ENCODE measurements at places on chromosomes 6 and 20.

DNA sequence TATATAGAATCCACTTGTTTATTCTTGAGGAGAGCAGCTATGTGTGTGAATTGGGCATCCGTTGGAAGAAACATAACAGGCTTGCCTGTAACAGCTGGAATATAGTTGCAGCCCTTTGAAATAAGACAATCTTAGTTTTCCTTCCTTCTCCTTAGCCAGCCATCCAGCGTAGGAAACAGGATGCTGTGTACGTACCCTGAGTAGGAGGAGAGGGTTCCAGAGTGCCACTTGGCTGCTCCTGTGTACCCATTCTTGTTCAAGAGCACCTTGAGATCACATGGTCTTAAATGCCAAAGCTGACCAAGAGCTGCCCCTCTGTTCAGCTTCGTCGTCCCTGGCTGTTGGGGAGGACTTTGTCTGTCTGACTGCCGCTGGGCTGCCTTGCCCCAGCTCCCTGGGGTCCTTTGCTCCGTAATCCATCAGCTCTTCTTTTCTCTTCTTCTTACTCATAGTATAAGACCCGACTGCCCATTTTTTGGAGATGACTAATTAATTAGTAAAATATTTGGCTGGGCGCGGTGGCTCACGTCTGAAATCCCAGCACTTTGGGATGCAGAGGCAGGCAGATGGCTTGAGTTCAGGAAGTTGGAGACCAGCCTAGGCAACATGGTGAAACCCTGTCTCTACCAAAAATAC, 49.0 kb downstream of the RREB1 start:
- DNase-seq: no peak

- no peak for DNase-seq
Measured at GRCh38 chr6:22049002-22049401, 247.8 kb downstream of the PRL start.

GRCh38 chr6:116933485-116933884, 56.4 kb downstream of the RFX6 start:
- DNase-seq: no peak

GRCh38 chr6:45044510-45045252, 283.4 kb upstream of the RUNX2 start:
- DNase-seq: no peak

GRCh38 chr6:134689177-134689576, 260.7 kb downstream of the ALDH8A1 start:
- no peak for DNase-seq

- DNase-seq: no peak
Measured at GRCh38 chr20:1427457-1428054, 34.7 kb upstream of the FKBP1A start.

DNA sequence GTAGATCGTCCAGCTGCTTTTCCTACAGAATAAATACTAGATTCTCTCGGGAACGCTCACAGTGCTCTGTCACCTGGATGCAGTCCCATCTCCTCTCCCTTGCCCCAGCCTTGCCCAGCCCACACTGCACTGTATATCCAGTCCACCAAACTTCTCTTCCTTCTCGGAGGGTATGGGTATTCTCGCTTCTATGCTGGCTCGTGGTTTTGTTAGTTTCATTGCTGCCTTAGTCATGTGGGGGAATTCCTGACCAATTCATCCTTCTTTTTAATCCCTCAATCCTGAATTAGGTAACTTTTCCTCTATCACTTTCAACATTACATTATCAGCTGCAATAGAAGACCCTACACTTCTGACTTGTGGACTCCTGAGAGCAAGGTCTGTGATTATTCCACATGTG, 252.4 kb downstream of the GMDS start:
- no peak for DNase-seq

DNA sequence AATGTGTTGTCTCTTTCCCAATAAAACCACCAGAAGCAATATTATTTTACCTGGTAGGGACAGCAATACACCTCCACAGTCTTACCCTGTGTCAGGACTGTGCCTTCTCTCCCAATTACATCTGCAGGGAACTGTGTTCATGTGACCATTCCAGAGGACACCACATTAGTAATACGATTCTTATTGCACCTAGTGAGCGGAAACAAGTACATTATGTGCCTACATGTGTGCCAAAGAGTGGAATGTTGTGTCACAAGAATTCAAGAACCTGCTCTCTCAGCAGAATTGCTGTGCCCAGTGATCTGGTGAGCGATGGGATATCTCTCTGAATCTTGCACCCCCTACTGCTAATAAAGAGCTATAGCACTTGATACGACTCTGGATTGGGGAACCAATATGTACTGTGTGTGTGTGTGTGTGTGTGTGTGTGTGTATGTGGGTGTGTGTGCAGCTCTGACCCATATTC, 57.4 kb upstream of the FOXC1 start:
- DNase-seq: no peak

All from pancreas (tissue), 10 donors.